Activated gamma-delta T cell treated with Interleukin-2 at 50 U/mL for 16 hours (primary cell): ENCODE measurements at places on chromosomes 13 and 19.

DNA sequence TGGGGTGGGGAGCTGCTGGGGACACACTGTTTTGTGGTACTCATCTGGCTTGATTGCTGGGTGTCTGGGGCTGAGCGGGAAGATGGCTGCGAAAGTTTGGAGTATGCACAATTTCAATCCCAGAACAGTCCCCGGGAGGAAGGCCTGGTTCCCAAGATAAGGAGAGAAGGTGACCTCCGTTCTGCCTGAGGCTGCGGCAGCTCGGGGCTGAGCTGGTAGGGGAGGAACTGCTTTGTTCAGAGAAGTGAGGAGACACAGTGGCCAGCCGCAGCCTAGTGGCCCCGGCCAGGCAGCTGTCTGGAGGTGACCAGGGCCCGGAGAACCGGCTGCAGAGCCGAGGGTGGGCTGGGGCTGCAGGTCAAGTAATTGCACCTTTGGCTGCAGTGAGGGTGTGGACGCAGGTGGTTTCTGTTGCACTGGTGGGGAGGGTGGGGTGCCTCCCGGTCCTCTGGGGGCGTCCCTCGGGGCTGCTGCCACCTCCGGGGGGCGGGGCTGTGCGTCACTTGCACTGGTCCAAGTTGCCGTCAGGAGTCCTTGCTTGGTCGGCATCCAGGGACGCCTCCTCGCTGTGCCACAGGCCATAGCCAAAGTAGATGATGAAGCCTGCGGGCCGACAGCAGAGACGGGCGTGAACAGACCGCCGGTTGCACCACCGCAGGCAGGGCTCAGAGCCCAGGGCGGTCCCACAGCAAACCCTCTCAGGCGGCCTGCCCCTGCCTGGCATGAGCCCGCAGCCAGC lies 81.3 kb downstream of the SLC7A1 start:
- DNase-seq, result no peak

- no peak for DNase-seq
Observed at GRCh38 chr19:18995804-18996241, 37.5 kb downstream of the SUGP2 start.

DNA sequence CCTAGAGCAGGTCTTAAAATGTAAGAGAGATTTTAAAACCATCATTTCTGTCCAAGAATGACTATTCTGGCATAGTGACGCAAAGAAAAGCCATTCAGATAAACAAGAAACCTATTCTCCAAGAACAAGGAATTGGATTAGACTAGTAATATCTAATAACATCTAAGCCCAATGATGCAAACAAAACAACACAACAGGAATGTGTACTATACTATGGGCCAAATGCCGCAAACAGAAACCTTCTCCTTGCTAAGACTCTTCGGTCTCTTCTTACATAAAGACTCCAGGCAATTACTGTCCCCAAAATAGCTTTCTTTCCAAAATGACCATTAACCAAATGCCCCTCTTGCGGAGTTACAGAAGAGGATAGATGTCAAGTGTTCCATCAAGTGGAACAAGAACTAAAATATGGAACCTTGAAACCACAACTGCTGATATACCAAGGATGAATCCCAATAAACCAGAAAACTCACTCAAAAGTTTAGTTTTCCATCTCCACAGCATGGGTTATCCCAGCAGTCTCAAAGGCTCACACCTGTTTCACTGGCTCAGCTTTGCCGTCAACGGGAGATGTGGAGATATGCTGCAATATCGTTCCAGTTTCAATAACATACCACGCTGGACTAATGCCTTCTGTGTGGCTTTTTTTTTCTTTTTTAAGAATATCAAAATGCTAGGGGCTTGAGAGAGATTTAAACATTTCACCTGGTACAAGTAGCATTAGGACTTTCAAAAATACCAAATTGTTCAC lies 76.2 kb downstream of the FOXO1 start:
- no peak for DNase-seq

DNA sequence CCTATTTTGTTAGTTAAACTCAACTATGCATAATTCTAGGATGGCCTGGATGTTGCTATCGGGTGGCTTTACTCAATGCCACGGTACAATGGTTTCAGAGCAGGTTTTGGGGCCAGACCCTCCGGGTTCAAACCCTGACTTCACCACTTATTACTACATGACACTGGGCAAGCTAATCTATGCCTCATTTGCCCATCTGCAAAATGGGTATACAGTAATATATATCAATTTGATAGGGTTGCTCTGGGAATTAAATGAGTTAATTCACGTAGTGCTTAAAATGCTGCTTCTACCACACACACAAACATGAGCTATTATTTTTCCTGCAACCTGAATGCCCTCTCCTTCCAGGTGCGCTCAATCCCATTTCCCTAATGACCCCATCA lies 839 bp downstream of the ESD start:
- no peak for DNase-seq

DNA sequence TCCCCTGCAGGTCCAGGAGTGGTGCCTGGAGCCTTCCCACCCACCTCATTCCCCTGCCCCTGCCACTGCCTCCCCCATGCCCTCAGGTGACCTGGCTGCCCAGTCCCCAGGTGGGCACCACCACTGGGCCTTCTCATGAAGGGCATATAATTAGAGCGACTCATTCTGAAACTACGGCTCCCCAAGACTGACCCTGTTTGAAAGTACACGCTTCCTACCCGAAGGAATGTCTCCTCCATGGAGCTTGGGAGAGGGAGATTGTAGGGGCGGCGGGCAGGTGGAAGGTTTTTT lies 52.6 kb downstream of the GPR12 start:
- DNase-seq, result no peak

- no peak for DNase-seq
Observed at GRCh38 chr13:37306778-37307544, 201.5 kb upstream of the CSNK1A1L start.

DNA sequence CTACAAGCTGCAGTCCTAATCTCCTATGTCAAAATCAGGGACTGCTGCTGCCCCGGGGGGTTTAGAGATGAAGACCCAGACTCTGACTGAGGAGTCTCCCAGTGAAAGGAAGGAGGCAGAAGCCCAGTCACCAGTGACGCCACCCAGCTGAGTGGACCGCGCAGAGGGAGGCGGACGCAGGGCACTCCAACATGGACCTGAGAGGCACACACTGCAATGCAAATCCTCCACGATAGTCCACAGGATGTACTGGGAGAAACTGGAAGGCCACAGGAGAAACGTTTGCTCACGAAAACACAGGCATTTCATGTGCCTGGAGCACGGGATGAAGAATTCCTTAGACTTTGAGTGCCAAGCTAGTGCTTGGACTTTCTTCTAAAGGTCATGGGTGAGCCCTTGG lies 58.3 kb downstream of the IRS2 start:
- DNase-seq, result no peak

DNA sequence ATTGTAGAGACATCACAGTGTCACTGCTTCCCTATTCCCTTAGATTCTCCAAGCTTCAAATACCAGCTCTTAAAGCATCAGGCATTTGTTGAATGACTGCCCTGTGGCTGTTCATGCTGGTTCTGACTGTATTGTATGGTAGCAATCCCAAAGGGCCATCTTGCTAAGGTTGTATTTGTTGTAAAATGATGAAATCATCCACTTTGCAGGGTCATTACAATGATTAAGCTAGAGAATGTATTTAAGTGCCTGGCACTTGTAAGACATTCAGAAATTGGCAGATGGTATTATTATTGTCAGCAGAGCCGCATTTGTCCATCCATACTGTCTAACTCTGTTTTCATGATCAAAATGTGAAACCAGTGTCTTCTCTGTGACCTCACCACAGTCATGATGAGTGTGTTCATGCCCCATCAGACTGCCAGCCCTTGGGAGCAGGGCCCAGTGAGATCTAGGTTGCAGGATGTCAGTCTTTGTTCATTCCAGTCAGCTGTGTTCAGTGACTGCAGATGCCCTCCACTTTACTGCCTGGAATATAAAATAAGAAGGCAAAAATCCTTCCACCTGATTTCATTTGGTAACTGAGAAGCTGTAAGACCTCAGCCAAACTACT lies 86.1 kb downstream of the DHRS12 start:
- DNase-seq, result no peak

DNA sequence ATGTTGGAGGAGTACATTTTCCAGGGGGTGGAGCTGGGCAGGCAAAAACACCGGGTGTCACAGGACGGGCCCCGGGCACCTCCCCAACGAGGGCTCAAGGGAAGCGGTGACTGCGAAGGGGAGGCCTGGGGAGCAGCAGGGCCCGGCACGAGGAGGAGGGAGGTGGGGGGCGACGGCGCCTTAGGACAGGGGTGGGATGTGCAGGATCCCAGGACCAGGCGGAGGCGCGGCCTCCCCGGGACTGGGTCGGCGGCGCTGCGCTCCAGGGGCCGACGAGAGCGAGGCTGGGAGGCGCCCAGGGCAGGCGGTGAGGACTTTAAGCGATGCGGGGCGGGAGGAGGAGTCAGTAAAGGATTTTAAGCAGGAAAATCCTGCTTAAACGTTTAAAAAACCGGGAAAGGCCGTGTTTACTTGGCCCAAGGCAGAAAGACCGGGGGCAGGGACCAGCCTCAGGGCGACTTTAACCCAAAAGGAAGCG lies 427 bp downstream of the ZNF160 start:
- DNase-seq, result peak; percentile 21
